Myometrial cell (primary cell): ENCODE measurements at places on chromosomes 2 and 18. TPM values are rescaled to one million over a fixed set of nuclear protein-coding genes. Genes with fewer than 3 reads are reported as not detected.

The PCGF1 gene
- total RNA-seq, result 11.7 and 16.4 TPM in 2 replicates

The HJURP gene
- total RNA-seq, result 22.0 and 23.1 TPM in 2 replicates

The ACTG2 gene
- total RNA-seq, result 8.6 and 12.4 TPM in 2 replicates

The EFHD1 gene
- not detected in 2 replicates for total RNA-seq

The PKP4 gene
- 17.2 and 24.5 TPM in 2 replicates for total RNA-seq

The GAL3ST2 gene
- not detected in 2 replicates for total RNA-seq

The VWA3B gene
- not detected in 2 replicates for total RNA-seq

The M1AP gene
- not detected in 2 replicates for total RNA-seq

The LINC00305 gene
- not detected in 2 replicates for total RNA-seq

The MOGAT1 gene
- not detected in 2 replicates for total RNA-seq

The RTP5 gene
- not detected in 2 replicates for total RNA-seq

The GAREM1 gene
- 0.89 and 1.7 TPM in 2 replicates for total RNA-seq

The TNFAIP6 gene
- 56.5 and 64.5 TPM in 2 replicates for total RNA-seq
